ENCODE measurements at places on chromosomes 1 and 21. TPM values are rescaled to one million over a fixed set of nuclear protein-coding genes. Genes with fewer than 3 reads are reported as not detected.

DNA sequence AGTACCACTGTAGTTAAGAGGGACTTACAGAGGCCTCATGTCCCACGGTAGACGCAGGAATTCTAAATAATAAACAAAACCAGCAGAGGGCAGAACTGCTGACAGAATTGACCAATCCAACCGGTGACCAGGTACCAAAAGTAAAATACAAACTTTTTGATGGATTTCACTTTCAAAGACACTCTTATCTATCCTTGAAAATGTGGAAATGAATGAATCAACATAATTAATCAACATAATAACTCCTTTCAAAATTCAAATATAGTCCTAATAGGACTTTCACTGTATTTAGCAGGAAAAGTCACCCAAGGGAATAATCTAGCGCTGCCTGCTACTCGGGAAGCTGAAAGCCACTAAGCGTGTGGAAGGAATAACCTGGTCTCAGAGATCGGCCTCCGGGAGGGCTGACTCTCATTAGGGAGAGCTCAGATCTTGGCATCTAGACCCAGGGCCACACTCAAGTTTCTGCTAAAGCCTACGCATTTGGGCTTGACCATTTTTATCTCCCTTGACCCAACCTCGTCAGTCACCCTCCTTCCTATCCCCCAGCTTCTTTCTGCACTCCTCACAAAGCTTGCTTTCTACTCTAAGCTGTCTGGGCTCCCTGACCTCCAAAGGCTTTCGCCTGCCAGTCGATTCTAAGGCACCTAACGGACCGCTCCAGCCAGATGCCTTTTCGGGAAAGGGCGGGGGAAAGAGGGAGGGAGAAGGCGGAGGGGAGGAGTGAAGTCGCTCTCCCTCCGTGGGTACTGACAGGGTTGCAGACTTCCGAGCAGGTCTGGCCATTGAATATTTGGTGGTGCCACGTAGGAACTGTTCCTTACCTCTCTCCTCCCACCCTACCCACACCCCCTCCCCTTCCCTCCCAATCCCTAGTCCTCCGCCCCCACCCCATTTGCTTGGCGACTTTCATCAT lies 1.6 kb downstream of the COL11A1 start:
- ATAC-seq: peak; percentile 83

DNA sequence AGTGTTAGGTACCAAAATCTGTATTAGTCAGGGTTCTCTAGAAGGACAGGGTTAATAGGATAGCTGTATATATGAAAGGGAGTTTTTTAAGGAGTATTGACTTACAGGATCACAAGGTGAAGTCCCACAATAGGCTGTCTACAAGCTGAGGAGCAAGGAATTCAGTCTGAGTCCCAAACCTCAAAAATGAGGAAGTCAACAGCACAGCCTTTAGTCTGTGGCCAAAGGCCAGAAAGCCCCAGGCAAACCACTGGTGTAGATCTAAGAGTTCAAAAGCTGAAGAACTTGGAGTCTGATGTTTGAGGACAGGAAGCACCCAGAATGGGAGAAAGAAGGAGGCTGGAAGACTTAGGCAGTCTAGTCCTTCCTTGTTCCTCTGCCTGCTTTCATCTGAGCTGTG lies 487.5 kb upstream of the CHRM3 start:
- ATAC-seq: no peak

DNA sequence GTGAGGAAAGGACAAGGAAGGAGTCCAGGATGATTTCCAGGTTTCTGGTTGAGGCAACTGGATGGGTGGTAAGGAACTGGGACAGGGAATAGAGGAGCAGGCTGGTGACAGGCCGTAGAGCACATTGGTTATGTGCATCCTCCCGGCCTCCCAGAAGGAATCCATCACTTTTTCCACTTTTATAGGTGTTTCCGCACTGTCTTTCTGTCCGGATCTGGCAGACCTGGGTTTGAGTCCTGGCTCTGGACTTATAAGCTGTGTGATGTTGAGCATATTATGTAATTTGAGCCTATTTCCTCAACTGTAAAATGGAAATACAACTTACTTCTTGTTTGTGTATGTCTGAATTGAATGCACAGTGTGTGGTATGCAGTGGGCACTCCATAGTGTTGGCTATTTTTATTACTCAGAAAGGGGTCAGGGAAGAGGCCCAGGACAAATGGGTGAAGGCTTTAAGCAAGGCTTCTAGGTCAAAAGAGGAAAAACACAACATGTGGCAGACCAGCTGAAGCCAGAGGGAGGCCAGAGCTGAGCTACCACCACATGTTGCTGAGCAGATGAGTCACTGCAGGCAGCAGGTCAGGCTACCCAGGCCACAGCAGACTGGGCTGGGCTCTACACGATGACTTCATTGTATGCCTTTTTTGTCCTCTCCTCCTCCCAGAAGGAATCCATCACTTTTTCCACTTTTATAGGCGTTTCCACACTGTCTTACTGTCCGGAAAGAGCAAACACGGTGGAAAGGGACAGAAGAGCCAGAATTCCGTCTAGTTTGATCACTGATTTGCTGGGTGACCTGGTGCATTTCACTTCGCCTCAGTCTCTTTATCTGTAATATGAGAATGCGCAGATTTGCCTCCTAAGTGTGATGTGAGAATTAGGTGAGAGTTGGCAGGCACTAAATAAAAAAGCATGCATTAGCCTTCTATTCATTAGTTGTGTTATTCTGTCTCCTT lies 791 bp upstream of the MAST2 start:
- ATAC-seq: peak; percentile 86

DNA sequence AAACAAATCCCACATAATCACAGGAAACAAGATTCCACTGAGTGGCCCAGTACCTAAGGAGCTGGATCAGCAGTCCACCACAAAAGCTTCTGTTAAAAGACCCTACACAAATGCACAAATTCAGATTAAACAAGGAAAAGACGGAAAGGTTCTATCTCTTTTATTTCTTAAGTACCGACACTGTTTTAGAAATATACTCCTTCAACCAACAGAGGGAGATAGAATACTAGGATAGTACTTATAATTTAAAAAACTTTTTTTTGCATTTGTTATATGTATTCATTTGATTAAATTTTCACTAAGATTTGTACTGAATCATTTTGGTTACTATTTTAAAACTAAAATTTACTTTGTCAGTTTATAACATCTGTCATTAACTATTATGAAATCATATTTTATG lies 12.5 kb downstream of the CDC7 start:
- ATAC-seq: no peak

- no peak for ATAC-seq
Observed at GRCh38 chr1:91792489-91793071, 93.4 kb downstream of the TGFBR3 start.

DNA sequence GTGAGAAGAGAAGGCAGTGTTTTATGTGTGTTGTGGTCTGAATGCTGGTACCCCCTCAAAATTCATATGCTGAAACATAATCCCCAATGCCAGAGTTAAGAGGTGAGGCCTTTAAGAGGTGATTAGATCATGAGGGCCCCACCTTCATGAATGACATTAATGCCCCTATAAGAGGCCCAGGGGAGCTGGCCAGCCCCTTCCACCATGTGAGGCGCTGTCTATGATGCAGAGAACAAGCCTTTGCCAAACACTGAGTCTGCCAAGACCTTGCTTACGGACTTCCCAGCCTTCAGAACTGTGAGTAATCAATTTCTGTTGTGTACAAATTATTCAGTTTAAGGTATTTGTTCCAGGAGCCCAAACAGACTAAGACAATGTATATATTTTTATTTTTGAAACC lies 20.2 kb downstream of the CAPZB start:
- no peak for ATAC-seq

DNA sequence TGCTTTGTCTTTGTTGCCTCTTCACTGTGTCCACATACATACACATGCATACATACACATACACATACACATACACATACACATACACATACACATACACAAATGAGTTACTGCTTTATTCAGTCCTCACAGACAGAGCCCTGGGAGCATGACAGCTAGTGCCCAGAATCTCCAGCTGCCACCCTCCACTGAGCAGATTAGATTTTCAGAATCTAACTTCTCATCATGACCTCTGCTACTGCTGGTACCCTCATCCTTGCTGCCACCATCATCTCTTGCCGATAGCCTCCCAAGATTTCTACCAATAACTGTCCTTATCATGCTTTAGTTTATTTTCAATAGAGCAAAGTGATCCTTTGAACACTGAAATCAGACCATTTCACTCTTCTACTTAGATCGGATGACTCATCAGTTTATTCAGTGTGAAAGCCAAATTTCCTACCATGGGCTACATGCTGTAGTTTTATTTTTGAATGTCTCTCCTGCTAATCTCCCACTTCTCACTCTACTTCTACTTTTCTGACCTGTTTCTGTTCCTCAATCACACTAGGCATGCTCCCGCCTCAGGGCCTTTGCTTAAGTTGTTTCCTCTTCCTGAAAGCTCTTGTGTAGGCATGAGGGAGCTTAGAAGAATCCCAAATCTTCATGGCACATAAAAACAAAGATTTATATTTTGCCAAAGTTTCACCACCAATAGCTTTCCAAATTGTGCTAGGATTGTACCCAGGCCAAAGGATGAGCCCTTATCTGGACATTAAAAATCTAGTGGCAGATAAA lies 43.0 kb downstream of the ATP6V1G3 start:
- ATAC-seq: peak; percentile 49

- ATAC-seq: no peak
Observed at GRCh38 chr1:50559421-50559820, 136.2 kb upstream of the DMRTA2 start.

- ATAC-seq: no peak
Observed at GRCh38 chr1:6957341-6957740, 172.1 kb downstream of the CAMTA1 start.

GRCh38 chr21:32717851-32718316 lies 9.9 kb downstream of the SYNJ1 start:
- no peak for ATAC-seq

GRCh38 chr1:79737193-79737592 lies 730.7 kb upstream of the ADGRL4 start:
- no peak for ATAC-seq

DNA sequence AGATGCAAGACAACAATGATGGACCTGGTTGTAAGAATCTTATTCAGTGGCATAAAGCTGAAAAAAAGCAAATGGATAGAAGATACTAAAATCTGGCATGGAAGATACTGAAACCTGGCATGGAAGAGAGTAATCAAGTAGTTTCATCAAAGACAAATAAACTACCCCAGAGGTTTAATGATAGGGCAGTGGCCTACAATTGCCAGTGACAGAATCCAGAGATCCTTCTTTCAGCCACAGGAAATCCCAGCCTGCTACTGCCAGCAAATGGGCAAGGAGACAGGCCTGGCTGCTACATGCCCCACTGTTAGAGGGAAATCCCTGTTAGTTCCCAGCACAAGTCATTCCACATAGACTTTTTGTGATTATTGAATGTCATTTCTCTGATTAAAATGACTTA lies 409.4 kb downstream of the VAV3 start:
- ATAC-seq: no peak

GRCh38 chr1:28150125-28150780 lies 26.2 kb downstream of the PTAFR start:
- no peak for ATAC-seq

DNA sequence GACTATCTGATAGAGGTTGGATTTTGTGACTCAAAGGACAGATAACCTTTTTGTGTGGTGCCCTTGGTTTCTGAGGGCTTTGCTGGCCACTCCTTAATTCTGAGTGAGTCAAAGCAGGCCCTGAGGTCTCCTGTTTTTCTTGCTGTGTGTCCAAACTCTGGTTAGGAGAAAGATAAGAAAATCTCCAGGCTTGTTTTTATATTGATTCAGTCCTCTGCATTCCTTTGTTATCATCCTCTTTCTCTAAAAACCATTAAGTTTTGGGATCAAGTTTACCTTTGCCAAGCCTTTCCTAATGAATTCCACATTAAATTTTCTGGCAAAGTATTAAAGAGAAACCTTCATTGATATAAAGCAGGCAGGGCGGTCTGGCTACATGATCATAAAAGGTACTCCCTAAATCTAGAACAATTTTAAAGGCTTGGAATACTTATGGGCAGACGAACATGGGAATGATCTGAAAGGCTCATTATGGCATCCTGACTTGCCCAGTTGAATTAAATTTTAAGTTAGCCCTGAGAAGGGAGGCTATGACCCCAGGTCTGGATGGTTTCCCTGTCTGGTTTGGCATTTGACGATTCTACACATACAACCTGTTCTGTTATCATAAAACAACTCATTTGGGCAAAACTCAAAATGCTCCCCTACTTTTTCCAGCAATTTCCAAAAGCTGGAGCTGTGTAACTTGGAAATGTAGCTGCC lies 20.8 kb downstream of the ZBTB8B start:
- ATAC-seq: no peak

- ATAC-seq: peak; percentile 85
Observed at GRCh38 chr21:43193651-43194302, 25.0 kb downstream of the CRYAA start.

DNA sequence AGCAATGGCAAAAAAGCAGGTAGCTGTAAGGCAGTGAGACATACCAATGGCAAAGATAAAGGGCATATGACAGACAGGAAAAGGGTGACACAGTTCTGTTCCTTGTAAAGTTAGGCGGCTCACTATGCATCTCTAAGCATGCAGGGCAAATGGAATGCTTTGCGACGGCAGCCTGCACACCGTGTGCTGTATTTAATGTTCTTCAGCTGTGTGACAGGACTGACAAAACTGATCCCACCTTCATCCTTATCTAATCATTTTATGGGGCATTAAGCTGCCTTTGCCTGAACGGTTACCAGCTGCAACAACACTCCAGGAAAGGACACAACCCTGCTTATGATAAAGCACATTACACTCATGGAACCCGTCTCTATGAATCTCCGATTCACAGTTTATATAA lies 80.5 kb upstream of the VAV3 start:
- ATAC-seq: no peak

DNA sequence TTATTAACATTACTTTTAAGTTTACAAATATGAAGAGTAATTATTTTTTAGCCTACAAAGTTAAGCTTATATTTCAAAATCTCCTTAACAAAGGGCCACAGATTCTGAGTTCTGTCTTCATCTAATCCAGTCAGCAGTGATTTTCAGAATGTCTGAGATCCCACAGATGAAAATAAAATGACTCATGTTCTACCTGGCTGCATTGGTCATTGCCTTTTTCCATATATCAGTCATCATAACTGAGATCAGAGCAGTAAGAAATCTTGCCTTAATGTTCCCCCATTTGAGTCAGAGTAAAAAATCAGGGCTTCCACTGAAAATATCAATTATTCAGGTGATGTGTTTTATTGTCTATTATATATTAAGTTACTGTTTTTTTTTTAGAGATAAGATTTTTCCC lies 416.1 kb downstream of the MRPL39 start:
- ATAC-seq: no peak

PTGFR gene
- total RNA-seq: 1.4 TPM

RNU1-2 gene
- total RNA-seq: 43,884 TPM

LRRC8D gene
- total RNA-seq: 21.8 TPM

NPPB gene
- 10.5 TPM for total RNA-seq

DPT gene
- total RNA-seq: 27.1 TPM

ODF2L gene
- total RNA-seq: 52.7 TPM

KIAA1614 gene
- total RNA-seq: 0.71 TPM

MPL gene
- not detected for total RNA-seq

RIMS3 gene
- 112 TPM for total RNA-seq

KRTAP10-4 gene
- 0.87 TPM for total RNA-seq

CA14 gene
- total RNA-seq: 49.0 TPM

SLAMF8 gene
- total RNA-seq: not detected

NEXN gene
- total RNA-seq: 2.7 TPM
